Fibroblast of lung (primary cell): ENCODE measurements at places on chromosomes 7 and 10.
A peak's percentile ranks its signal among the peaks of the same experiment; 100 is the strongest.

DNA sequence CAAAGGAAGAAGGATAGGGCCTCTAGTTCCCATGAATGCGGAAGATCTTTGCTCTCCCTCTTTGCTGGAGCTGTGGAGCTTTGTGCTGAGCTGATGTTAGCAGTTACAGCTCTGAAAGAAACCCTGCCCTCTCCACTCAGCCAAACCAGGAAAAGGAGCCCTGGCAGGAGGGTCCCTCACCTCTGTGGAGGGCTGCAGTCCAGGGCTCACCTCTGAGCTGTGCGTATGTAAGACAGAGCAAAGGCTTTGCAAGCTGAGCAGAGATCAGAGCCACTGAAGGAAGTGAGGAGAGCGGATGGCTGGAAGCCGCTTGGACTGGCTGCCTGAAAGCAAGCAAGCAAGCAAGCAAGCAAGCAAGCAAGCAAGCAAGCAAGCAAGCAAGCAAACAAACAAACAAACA, 84.7 kb downstream of the RAMP3 start:
- no peak for DNase-seq

GRCh38 chr7:4840079-4840501, 21.7 kb downstream of the PAPOLB start:
- no peak for DNase-seq

DNA sequence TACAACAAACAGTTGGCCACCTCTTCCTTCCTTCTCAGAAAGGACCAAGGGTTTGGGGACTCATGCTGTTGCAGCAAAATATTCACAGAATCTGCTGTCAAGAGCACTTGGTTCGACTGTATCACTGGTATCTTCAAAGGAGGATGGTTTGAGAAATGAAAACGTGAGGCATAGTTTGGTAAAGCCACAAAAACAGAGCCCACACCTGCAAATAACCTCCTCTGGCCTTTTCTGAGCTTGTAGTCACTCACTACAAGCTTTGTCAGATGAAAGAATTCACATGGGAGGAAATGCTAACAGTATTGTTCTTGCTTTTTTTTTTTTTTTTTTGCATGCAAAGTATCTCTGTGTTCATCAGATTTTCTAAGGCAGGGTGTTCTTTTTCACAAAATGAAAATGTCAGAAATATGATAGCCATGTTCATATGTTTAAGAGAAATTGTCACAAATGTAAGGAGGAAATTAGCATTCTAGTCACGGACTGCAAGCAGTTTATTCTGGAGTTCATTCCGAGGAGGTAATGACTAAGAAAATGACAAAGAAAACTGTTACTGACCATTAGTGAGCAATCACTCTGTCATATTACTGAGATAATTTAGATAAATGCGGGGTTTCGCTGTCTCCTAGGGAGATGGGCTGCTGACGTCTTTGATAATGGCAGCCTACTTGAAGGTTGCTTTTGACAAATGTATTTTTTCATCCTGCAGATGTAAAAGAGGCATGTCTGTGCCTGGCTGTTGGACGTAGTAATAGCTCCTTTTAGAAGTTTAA, 117.8 kb upstream of the MYO3A start:
- peak; percentile 82 for DNase-seq

- no peak for DNase-seq
Measured at GRCh38 chr10:48684792-48685623, at the start of gene WDFY4. Gene WDFY4, plus strand, starts transcription at chr10:48684873. Its CDS starts 24,860 bp downstream, at chr10:48709733.

- no peak for DNase-seq
Measured at GRCh38 chr7:133165529-133165928, 83.6 kb upstream of the CHCHD3 start.

- no peak for DNase-seq
Measured at GRCh38 chr10:21681156-21681555, 147.1 kb downstream of the MLLT10 start.

DNA sequence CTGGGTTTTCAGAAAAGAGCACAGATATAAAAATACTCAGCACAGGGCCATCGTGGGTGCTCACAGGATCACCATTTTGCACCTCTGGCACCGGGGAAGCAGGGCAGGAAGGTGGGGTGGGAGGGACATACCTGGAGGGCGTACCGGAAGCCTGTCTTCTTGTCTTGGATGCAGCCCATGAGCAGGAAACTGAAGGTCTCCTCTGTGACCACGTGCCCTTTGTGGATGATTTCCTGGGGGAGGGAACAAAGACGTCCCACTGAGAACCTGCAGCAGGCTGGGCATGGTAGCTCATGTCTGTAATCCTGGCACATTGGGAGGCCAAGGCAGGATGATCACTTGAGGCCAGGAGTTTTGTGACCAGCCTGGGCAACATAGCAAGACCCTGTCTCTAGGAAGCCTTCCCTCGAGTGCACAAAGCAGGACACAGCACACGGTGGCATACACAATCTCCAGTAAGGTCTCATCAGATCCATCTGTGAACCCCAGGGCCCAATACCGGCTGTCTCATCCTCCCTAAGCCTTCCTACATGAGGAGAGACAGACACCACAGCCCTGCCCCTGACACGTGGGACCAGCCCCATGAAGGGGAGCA, 9.5 kb downstream of the PTCD1 start:
- DNase-seq = no peak

GRCh38 chr10:89256340-89256739, 4.8 kb upstream of the LIPA start:
- no peak for DNase-seq

GRCh38 chr10:50390302-50390701, 139.0 kb upstream of the ASAH2 start:
- DNase-seq = no peak

GRCh38 chr7:91330866-91331265, 66.6 kb downstream of the FZD1 start:
- DNase-seq = peak; percentile 48

DNA sequence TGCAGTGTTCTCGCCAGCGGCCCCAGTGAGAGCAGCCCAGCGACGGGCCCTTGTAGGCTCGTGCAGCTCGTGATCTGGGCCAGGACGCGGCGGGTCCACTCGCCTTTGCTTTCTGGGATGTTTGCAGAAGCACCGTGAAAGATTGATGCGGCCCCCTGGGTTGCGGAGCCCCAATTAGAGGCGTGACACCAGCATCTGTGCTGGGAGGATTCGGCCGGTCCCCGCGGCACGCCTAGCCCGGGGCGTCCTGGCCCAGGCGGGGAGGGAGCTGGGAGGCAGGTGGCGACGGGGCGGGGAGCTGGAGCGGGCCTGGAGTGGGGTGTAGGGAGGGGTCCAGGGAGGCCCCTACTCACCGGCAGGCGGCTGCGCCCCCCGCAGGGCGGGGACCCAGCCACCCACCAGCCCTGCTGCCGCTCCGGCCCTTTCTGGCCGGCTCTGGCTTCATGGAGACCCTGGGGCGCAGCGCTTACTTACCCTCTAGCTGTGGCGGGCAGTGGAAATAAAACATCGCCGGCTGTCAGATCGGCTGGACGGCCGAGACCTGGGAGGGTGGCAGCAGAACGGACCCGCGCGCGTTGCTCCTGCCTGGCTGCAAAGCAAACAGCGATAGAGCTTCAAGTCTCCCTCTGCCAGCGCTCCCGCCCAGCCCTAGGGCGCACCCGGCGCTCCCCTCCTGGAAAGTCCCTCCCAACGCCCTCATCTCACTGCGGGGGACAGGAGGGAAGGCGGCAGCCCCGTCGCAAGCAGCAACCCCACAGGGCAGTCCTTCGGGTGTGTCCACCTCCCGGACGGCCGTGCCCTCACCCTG, 752 bp downstream of the DRGX start:
- DNase-seq = no peak

GRCh38 chr10:62341419-62341818, 32.8 kb upstream of the ZNF365 start:
- DNase-seq = peak; percentile 3

- no peak for DNase-seq
Measured at GRCh38 chr10:102744374-102745051, 765 bp downstream of the WBP1L start.

DNA sequence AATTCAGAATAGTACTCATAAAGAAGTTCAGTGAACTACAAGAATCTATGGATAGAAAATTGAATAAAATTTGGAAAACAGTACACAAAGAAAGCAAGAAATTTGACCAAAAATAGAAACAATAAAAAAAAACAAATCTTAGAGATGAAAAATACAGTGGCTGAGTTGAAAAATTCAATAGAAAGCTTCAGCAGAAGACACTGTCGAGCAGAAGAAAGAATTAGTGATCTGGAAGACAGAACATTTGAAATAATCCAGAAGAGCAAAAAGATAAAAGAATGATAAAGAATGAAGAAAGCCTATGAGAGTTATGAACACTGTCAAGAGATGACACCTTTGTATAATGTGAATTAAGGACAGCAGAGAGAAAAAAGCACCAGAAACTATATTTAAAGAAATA, 480.6 kb downstream of the SDK1 start:
- DNase-seq = no peak

GRCh38 chr7:28200598-28200997, 20.0 kb upstream of the JAZF1 start:
- DNase-seq = no peak

- no peak for DNase-seq
Measured at GRCh38 chr7:143049362-143049761, 2.8 kb upstream of the OR6V1 start.

DNA sequence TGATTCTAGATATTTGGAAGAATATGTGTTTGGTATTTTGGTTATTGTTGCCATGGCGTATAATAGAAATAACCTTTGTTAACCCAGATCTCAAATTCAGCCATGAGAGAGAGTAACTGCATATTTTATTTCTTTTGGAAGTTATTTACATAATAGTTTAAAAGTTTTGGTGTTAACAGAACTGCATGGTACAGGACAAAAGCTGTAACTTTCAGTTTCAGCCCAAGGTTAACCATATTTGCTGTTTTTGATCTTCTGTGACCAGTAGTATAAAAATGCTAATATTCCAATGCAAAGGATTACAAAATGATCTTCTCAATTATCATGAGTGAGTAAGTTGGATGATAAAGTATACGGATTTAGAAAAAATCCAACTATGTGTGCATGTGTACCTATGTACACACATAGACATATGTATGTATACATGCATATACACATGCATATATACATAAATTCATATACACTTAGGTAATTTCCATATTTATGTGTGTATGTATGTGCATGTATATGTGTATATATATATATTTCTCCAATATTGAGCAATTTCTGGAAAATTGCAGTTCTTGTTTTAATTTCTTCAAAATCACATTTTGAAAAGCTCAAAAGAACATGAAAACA, 38.0 kb upstream of the PIP4K2A start:
- DNase-seq = no peak

- no peak for DNase-seq
Measured at GRCh38 chr10:131354380-131354779, 42.9 kb upstream of the TCERG1L start.

GRCh38 chr7:32116436-32116835, 46.2 kb upstream of the PDE1C start:
- DNase-seq = no peak

DNA sequence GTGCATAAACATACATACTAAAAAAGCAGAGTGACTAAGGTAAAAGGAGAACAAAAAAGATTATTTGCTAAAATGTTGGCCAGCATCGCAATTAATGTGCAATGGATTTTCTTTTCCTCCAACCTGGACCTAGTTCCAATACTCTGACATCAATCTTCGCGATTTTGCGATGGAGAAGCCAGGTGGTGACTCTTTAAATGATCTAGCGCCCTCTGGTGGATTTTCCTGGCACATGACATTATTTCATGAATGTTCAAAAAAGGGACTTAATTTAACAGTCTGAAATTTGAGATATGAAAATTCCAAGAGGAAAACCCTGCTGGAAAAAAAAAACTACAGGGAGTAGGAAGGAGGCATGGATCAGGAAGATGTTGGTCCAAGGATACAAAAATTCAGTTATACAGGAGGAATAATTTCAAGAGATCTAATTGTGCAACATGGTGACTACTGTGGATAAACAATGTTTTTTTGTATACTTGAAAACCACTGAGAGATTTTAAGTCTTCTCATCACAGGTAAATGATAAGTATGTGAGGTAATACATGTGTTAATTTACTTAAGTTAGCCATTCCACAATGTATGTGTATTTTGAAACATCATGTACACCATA, 4.3 kb upstream of the KCNMA1 start:
- DNase-seq = peak; percentile 89

DNA sequence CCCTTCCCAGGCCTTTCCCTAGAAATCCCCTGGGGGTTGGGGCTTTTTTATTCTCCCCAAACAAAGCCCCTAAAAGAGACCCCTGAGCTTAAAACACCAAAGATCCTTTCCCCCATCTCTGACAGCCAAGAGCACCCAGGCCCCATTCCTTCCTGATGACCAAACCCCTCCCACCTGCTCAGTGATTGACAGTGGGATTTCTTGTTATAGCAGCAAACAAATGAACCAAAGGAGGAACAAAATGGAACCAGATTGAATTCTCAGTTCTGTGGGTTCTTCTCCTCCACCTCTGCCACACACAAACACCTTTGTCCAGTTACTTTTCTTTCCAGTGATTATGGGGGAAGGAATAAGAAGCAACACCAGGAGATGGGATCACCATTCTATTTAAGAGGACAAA, 21.5 kb upstream of the CDHR3 start:
- no peak for DNase-seq

- DNase-seq = no peak
Measured at GRCh38 chr10:132834891-132835847, 49.2 kb upstream of the NKX6-2 start.

- DNase-seq = no peak
Measured at GRCh38 chr10:119263951-119264617, 56.7 kb downstream of the GRK5 start.

- no peak for DNase-seq
Measured at GRCh38 chr7:24827027-24827426, 69.8 kb upstream of the GSDME start.

- DNase-seq = no peak
Measured at GRCh38 chr10:106931159-106931852, 233.2 kb downstream of the SORCS1 start.

DNA sequence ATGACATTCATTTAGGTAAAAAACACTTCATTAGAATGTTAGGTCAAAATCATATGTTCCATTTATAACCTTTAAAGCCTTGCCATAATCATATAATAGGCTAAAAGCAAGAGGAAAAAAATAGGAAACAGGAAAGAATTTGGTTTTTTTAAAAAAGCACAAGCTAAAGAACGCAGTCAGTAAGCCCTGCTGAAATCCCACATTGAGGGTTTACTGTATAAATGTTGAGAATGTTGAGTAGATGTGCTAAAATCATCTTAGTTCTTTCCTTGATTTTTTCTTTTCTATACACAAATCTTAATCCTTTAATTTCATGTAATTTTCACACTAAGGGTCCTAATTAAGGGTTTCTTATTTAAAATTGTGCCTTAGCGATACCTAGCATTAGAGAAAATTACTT, 133.0 kb downstream of the TSPAN12 start:
- no peak for DNase-seq

- no peak for DNase-seq
Measured at GRCh38 chr7:45078125-45078681, 10.6 kb downstream of the NACAD start.

GRCh38 chr7:46975493-46975892, 606.4 kb downstream of the TNS3 start:
- DNase-seq = no peak

- DNase-seq = no peak
Measured at GRCh38 chr7:41652267-41652666, 50.6 kb downstream of the INHBA start.
